Nephron progenitor cell (in vitro differentiated cells): ENCODE measurements at places on chromosomes 2 and 18.

GRCh38 chr18:24270937-24271380 is 126.7 kb downstream of the OSBPL1A start:
- DNase-seq, result no peak

- DNase-seq, result no peak
Measured at GRCh38 chr2:206859330-206859739, 80.0 kb upstream of the CPO start.

- DNase-seq, result no peak
Measured at GRCh38 chr2:54430649-54431048, 25.5 kb upstream of the SPTBN1 start.

DNA sequence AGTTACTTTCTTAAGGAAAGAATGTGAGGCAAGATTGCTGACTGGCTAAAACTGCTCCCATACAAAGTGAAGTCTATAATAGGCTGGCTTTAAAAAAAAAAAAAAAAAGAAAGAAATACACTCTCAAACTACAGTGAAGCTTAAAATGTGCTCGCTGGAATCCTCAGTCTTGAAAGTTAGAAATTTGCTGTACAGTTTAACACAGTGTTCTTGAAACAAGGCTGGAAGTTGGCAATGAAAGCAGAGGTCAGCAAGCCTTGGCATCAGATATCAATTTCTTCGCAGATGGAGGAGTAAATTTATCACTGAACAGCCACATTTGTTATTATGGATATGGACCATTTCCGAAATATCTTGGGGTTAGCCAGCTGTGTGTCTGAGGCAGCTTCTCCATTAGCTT is 392.9 kb downstream of the ZNF516 start:
- DNase-seq, result no peak

DNA sequence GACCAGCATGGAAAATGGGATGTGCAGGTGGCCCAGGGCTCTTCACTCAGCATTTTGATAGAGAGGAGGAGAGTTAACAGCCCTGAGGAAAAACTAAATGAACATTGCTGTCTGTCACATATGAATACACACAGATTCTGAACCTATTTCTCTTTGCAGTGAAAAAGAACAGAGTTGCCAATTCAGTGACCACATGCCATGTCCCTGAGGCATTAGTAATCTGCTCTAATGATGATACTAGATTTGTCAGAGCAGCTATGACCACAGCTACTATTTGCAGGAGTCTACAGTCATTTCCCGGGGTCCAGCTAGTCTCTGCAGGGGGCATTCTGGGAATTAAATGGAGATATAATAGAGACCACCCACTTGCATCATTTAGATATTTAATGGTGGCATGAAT is 267.6 kb downstream of the TMX3 start:
- DNase-seq, result no peak

DNA sequence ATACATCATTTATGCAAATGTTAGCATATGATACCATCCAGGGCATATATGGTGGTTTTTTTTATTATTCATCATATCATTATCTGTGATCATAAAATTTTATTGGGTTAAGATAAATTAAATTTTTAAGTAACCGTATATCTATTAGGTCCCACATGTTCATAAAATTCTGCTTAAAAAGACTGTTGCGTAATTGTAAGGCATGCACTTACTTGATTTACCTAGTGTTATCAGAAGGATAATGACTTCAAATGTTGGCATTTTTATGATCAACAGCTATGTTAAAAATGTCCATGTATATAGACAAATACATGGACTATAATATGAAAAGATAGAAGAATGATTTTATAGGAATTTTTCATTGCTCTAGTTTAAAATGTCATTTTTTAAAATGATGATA is 1625.5 kb upstream of the CELF4 start:
- no peak for DNase-seq

DNA sequence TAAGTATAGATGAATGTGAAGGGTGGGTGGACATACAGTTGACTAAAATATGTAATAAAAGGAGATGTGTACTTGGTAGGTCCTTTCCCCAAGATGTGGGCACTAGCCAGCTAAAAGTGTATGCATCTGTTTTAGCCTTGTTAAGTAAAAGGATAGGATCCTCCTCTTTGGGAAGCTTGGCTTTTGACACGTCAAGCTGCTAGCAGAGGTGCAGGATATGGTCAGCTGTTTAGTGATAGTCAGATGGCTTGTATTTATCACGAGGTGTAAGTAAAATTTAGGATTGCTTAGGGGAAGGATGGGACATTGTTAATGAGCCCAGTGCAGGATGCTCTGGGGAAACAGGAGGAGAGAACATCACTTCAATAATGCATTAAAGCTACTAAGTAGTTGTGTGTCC is 1.5 kb downstream of the MFSD6 start:
- no peak for DNase-seq

DNA sequence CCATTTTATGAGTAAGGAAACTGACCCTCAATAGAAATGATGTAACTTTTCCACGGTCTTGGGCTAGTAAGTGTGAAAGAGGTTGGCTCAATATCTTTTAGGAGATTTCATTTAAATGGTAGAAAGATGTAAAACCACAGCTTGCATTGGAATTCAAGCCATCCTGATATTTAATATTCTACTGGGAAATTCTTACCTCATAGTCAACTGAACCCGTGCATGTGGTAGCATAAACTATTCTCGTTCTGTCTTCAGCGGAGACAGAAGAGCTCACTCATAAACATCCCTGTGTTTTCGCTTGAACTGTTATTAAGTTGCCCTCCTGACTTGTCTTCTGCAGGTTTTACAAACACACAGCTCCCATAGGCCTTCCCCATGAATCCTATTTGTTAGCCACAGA is 8.5 kb upstream of the SPATS2L start:
- no peak for DNase-seq

DNA sequence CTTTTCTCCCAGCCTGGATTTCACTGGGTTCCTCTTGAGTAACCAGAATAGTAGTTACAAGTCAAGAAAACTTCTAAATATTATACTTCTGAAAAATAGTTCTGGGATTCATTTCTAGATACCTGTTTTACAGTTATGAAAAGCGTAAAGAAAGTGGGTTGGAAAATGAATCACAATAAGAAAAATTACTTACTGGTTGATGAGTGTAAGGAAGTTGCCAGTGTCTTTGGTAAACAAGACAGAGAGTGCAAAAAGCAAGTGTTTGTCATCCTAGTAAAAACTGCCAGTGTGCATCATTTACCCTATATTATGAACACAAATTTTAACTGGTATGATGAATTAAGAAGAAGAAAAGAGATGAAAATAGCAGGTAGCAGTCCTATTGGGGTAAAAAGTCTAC is 88.9 kb downstream of the R3HDM1 start:
- no peak for DNase-seq

DNA sequence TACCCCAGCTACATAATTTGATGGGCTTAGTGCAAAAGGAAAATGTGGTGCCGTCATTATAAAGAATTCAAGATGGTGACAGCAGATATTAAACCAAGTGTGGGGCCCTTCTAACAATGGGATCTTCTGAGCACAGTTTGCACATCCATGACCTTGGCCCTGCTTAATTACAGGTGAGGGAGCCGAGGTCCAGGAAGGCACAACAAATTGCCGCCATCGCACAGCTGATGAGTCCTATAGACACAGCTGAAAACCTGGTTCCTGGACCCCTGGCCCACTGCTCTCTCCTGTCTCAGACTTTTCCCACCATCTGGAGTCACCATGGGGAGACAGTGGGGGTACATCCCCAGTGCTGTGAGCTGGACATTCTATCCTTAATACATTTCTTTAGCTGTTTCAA is 95.8 kb upstream of the MAP4K3 start:
- DNase-seq, result no peak

GRCh38 chr18:63979409-63979920 is 9.6 kb downstream of the SERPINB8 start:
- peak; percentile 56 for DNase-seq

DNA sequence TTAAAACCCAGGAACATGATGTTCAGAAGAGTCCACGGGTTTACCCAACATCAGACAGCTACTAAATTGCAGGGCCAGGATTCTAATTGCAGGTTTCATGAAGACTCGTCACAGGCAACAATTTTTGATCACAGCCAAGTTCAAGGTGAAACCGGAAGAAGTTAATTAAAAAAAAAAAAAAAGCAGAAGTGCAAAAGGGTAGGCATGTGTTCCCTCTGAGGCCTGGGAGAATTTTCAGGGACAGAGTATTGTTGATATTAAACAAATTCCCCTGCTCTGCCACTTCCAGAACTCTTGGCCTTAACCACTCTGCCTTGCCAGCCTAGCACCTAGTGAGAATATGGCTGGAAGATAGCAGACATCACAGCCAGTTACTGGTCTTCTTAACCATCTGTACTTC is 99.4 kb upstream of the TRIB2 start:
- no peak for DNase-seq

- no peak for DNase-seq
Measured at GRCh38 chr18:5900262-5900661, 4.9 kb upstream of the TMEM200C start.

GRCh38 chr2:7604456-7604855 is 687.2 kb downstream of the RNF144A start:
- no peak for DNase-seq

- no peak for DNase-seq
Measured at GRCh38 chr2:88838165-88838635, 146.7 kb downstream of the RPIA start.

DNA sequence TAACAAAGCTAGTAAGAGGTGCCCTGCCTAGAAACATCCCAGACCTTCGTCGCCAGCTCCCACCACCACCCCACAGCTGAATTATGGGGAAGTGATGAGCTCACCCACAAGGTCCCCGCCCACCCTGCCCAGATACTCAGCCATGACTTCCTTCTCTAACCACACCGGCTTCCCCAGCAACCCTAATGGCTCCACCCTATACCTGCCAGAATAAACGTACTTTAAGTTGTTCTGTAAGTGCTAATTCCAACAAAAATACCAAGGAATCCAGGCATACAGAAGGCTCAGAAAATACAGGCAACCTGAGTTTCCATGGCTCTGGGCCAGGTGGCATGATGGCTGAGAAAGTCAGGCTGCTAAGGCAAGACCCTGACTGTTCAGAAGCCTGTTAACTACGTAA is 39.1 kb downstream of the TMEM163 start:
- no peak for DNase-seq

DNA sequence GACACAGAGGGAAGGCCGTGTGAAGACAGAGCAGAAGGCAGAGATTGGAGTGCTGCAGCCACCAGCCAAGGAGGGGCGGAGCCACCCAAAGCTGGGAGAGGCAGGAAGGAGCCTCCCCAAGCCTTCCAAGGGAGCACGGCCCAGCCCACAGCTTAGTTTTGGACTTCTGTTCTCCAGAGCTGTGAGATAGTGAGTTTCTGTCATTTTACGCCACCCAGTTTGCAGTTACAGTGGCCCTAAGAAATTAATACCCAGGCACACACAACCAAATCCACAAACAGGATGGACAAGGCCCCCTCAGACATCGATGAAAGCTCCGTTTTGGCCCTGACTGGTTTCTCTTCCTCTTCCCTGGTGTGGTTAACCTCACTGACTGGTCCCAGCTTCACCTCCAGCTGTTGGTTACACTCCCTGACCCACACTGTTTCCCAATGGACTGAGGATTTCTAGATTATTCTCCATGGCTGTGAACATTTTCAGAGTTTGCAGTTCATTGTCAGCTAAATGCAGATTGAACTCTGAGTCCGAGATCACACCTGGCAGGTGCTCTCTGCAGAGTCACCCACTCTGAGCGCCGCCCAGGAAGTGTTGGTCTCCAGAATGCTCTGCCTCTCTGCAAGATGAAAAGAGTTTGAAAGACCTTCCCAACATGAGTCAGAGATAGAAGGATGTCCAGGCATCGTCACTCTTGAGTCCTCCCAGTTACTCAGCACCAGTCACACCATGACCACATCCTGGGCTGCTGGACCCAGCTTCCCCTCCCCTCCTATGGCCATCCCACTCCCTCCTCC is 100.2 kb downstream of the TWIST2 start:
- DNase-seq, result no peak

GRCh38 chr2:74560591-74560990 is 6.1 kb downstream of the DOK1 start:
- DNase-seq, result no peak

GRCh38 chr2:140061240-140061639 is 1281.0 kb upstream of the NXPH2 start:
- DNase-seq, result no peak

DNA sequence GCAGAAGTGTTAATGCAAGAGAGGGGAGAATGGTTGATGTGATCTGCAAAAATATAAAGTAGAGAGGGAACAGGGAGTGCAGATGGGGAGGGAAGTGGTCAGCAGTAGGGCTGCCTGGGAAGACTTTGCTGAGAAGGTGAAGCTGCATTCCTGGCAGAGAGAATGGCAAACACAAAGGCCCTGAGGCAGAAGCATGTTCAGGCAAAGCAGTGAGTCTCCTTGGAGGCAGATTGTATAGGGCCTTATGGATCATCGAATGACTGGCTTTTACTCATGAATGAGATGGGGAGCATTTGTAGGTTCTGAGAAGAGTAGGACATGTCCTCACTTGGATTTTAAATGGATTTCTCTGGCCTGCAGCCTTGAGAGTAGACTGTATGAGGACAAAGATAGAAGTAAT is 9.5 kb downstream of the ITGA6 start:
- no peak for DNase-seq

DNA sequence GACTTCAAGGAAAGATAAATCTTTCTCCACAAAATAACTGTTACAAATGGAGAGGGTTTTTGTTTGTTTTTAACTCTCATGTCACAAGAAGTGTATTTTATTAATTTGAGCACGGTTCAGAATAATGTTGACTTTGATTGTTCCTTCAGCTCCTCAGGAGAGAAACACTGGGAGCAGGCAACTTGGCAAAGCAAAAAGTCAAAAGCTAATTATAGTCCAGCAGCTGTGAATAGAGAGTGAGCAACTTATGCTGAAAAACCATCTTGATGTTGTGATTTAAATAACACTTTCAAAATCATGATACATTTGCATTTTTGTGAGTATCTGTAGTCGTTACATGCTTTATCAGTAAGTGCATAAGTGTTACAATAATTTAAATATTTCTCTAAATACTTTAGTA is 37.5 kb upstream of the TTN start:
- DNase-seq, result no peak

GRCh38 chr2:33226546-33226945 is 249.9 kb upstream of the RASGRP3 start:
- DNase-seq, result no peak

DNA sequence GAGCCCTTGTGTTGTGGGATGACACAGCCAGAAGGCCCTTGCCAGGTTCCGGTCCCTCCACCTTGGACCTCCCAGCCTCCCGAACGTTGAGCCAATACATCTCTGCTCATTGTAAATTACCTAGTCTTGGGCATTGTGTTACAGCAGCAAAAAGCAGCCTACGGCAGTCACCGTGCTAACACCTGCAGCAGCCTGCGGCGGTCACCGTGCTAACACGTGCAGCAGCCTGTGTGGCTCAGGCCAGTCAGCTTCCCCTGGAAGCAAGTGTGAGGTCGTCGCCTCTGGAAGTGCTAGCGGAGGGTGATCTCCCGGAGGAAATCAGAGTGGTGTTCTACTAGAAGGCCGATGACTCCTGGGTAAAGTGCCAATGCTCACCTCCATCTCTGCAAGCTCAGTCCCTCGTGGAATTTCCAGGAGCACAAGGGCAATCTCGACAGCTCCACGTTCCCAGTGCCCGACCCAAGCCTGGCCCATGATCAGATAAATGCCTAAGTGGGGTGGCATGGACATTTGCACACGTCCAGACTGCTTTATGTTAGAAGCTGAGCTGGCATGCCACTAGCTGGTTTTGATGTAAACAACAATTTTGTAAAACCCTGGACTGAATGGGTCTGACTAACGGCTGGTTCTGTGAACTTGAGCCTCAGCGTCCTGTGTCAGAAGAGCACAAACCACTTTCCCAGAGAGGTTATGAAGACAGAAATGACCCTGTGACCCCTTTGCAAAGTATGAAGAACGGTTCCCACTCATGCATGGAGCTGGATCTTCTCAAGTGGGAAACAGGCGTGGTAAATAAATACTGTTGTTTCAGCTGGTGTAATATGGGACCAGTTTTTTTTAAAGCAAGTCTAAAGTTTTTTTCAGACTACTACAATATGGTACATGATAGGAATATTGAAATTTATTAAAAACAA is 11.4 kb upstream of the CNDP1 start:
- no peak for DNase-seq
